Activated naive CD8-positive, alpha-beta T cell treated with anti-CD3 and anti-CD28 coated beads for 36 hours (primary cell): ENCODE measurements at places on chromosomes 2 and 18. TPM values are rescaled to one million over a fixed set of nuclear protein-coding genes. Genes with fewer than 3 reads are reported as not detected.

GRCh38 chr2:133414486-133415209, 153.6 kb downstream of the NCKAP5 start:
- no peak overlapping the region for H3K4me3 ChIP-seq
- no peaks in the 10 kb centered on the region for H3K36me3 ChIP-seq
- no peaks in the 10 kb centered on the region for H3K4me1 ChIP-seq
- H3K27me3 ChIP-seq, result no peaks in the 10 kb centered on the region
- no peak for DNase-seq

DNA sequence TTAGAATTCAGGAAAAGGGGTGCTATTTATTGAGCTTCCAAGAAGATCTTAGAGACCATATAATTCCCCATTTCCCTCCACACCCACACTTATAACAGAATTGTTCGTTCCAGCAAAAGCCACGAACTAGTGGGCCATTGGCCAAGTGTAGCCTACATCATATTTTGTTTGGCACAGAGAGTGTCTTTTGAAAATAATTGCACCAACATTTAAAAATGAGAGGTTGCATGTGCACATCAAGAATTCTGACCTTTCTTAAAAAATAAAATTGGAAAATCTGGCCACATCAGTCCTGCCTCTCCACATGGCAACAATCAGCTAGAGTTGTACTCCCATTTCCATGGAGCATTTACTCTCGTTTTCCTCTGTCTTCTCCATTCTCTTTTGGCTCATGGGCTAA, 655.5 kb upstream of the FANCL start:
- no peaks in the 10 kb centered on the region for H3K4me1 ChIP-seq
- no peaks in the 10 kb centered on the region for H3K36me3 ChIP-seq
- no peak overlapping the region for H3K27ac ChIP-seq

POTEI gene
- total RNA-seq, result not detected

DNA sequence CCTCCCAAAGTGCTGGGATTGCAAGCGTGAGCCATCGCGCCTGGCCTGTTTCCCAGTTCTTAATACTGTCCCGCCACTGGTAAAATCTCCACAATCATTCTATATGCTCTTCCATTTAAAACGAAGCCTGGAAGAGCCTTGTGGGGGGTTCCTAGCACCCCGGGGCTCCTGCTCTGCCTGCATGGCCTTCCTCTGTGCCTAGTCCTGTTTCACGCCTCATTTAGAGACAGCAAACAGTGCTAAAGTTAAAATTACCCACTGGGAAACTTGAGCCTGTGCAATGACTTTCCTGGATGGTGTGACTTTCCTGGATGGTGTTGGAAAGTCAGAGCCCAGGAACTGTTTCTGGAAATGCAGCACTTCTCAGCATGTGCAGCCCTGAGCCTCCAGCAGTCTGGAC, 55.0 kb downstream of the INPP5D start:
- peaks cover 49% of the 10 kb centered on the region for H3K4me1 ChIP-seq
- H3K27ac ChIP-seq, result peak overlapping the region; percentile 30
- DNase-seq, result no peak
- peak overlapping the region; percentile 8 for H3K4me3 ChIP-seq

DNA sequence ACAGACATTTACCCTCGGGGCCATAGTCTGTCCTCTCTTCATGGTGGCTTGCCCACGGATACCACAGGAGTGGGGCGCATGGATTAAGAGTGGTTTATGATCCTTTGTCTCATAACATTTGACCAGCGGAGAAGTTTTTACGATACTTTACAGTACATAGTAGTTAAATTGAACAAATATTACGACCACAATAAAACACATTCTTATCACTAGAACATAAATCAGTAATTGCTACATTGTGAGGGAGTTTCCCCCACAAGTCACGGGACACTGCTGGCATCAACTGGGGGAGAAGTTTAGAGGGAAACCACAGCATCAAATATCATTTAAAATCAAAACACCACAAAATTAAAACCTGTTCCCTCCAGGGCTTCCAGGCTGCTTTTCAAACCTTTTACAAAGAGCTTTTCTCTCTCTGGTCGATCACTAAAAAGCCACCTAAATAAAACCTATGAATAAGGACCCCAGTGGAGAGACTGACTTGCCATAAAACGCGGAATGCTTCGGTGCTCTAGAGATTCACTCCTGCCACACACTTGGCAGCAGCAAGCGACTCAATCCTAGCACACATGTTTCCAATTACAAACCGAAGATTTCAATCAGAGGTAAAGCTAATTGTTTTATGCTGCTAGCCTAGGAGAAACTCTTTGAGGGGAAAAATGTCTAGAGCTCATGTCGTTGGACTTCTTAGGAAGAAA, 173.7 kb upstream of the HNRNPA3 start:
- H3K36me3 ChIP-seq, result no peaks in the 10 kb centered on the region
- peaks cover 5% of the 10 kb centered on the region for H3K27me3 ChIP-seq
- no peak overlapping the region for H3K4me3 ChIP-seq
- no peak for DNase-seq

GRCh38 chr2:73841912-73842738, 13.4 kb downstream of the STAMBP start:
- peaks cover 17% of the 10 kb centered on the region for H3K36me3 ChIP-seq
- no peak overlapping the region for H3K27ac ChIP-seq
- H3K4me3 ChIP-seq, result no peak overlapping the region

RNASEH1 gene
- 39.4 TPM for total RNA-seq

DNA sequence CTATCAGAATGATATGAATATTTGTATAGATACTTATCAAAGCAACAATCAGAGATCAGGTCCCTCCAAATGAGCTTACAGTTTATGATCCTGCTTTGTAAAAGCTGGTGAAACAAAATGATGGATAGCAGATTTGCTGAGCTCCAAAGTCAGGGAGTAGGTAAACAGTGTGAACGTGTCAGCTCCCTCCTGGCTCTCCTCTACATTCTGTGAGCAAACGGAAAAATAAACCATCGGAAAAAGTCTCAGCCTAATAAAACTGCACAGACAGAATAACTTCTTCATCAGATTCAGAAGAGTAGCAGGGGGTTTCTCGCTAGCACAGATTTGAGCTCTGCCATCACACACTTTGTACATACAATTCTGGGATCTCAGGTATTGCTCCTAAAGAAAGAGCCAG, 51.3 kb downstream of the BCL11A start:
- peaks cover 7% of the 10 kb centered on the region for H3K4me1 ChIP-seq
- no peak for DNase-seq
- H3K27ac ChIP-seq, result no peak overlapping the region
- H3K4me3 ChIP-seq, result no peak overlapping the region
- peaks cover 8% of the 10 kb centered on the region for H3K27me3 ChIP-seq

DNA sequence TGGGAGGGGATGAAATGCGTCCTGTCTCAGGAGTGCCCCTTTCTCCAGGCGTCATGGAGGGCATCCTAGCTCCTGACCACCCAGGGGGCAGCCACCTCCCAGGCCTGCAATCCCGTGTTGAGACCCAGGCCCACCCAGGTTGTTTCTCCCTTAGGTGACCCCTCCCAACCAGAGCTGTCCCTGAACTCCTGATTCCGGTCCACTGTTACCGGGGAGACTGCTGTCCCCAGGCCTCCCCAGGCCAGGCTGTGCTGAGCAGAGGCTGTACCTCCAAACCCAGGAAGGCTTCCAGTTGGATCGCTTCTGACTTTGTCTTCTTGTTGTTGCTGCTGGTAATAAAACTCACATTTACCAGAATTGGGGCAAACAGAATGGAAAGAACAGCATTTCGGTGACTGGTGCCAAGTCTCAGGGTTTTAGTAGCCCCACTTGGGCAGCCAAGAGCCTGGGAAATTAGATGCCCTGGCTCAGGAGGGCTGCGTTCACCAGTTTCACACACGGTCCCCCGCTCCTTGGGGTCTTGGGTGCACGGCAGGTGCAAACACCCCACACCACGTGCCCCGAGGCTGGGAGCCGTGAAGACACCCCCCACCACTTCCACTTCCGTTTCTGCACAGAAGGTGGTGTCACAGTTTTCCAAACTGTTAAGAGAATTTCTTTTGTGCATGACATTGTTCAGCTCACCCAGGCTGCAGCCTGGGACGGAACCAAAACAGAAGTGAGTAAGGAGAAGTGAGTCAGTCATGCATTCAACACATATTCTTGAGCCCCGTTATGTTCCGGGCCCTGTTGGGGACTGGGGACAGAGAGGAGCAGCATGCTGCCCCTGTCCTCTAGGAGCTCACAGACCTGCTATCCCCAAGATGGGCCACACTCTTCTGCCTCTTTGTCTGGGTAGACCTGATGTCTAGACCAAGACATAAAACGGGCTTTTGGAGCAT, 29.4 kb downstream of the ITM2C start:
- peaks cover 3% of the 10 kb centered on the region for H3K36me3 ChIP-seq
- no peak overlapping the region for H3K27ac ChIP-seq
- H3K4me1 ChIP-seq, result peaks cover 36% of the 10 kb centered on the region
- H3K4me3 ChIP-seq, result no peak overlapping the region
- H3K27me3 ChIP-seq, result no peaks in the 10 kb centered on the region
